ENCODE measurements at places on chromosomes 2 and 18. TPM values are rescaled to one million over a fixed set of nuclear protein-coding genes. Genes with fewer than 3 reads are reported as not detected.

RAB31 gene
- total RNA-seq: 10.1 TPM

- no peaks in the 10 kb centered on the region for H3K27me3 ChIP-seq
- no peak overlapping the region for H3K4me3 ChIP-seq
- DNase-seq: no peak
- H3K4me1 ChIP-seq: peaks cover 3% of the 10 kb centered on the region
- H3K36me3 ChIP-seq: no peaks in the 10 kb centered on the region
- H3K27ac ChIP-seq: no peak overlapping the region
These were observed 2.5 kb upstream of the TTLL4 start for GRCh38 chr2:218708086-218708485.

- no peak for DNase-seq
- H3K36me3 ChIP-seq: no peaks in the 10 kb centered on the region
- no peaks in the 10 kb centered on the region for H3K4me1 ChIP-seq
- no peaks in the 10 kb centered on the region for H3K27me3 ChIP-seq
- H3K4me3 ChIP-seq: no peak overlapping the region
These were observed 105.8 kb upstream of the PID1 start for GRCh38 chr2:229376866-229377265.

DNA sequence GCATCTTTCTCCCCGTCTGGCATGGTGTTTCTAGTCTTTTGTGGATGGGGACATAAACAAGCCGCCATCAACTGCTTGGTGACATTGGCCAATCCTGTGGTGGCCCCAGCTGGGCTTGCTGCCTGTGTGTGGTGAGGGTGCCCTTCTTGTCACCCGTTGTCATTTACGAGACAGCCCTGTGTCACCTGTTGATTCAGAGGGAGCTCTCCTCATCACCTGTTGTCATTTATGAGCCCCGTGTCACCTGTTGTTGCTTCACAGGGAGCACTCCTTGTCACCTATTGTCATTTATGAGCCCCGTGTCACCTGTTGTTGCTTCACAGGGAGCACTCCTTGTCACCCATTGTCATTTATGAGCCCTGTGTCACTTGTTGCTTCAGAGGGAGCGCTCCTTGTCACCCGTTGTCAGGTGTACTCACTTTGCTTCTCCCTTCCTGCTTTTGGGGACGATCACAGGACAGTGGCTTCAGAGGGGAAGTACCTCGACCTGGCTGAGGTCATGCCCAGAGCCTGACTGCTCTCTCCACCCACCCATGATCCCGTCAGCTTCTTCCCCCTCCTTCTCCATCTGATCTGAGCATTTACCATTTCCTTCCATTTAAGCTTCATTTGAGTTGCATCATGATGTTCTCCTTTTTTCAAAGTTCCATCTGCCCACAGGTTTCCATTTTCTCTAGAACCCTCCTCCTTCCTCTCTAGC is 29.1 kb downstream of the HPCAL1 start:
- H3K4me3 ChIP-seq: peak overlapping the region; percentile 43
- H3K27me3 ChIP-seq: no peaks in the 10 kb centered on the region
- peak overlapping the region; percentile 61 for H3K27ac ChIP-seq
- peaks cover 2% of the 10 kb centered on the region for H3K36me3 ChIP-seq

DNA sequence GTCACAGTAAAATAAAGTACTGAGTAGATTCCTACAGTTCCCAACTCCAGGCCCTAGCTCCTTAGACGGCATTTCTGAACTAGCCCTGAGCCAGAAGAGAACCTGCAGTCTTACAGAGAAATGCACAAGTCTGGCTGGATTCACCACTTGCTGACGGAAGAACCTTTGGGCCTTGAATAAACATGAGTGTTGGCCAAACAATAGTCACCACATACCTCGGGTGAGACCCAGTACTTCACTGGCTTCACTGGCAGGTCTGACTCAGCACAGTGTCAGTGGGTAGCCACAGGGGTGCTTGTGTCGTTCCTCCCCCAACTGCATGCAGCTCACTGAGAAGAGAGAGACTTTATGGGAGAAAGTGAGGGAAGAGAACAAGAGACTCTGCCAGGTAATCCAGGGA is 88.9 kb downstream of the TMEM185B start:
- no peaks in the 10 kb centered on the region for H3K27me3 ChIP-seq
- H3K4me1 ChIP-seq: no peaks in the 10 kb centered on the region

- no peak for DNase-seq
- peak overlapping the region; percentile 13 for H3K4me3 ChIP-seq
- no peaks in the 10 kb centered on the region for H3K27me3 ChIP-seq
- H3K4me1 ChIP-seq: peaks cover 18% of the 10 kb centered on the region
- H3K36me3 ChIP-seq: peaks cover 20% of the 10 kb centered on the region
- H3K27ac ChIP-seq: peak overlapping the region; percentile 71
These were observed 92.0 kb downstream of the HDAC4 start for GRCh38 chr2:239308661-239309397.

- H3K27me3 ChIP-seq: no peaks in the 10 kb centered on the region
- no peak overlapping the region for H3K4me3 ChIP-seq
- DNase-seq: no peak
- no peaks in the 10 kb centered on the region for H3K4me1 ChIP-seq
These were observed 83.4 kb downstream of the MYCN start for GRCh38 chr2:16023506-16024360.

All from thymus (tissue), 14 donors.